ENCODE measurements at places on chromosomes 11 and 22.
A peak's percentile ranks its signal among the peaks of the same experiment; 100 is the strongest.

- no peak for DNase-seq
Observed at GRCh38 chr11:30798547-30799236, 212.5 kb upstream of the MPPED2 start.

DNA sequence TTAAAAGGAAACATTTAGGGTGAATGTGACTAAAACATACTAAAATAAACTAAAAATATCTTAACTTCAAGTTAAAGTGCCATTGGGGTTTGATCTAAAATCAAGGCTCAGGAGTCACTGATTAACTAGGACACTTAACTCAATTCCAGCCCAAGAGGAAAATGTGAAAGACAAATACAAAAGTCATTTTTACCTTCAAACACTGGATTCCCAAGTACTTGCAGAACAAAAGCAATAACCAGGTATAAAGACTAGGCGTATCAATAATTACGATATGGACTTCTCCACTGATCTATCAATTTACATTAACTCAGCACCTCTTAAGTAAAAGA is 15.6 kb downstream of the ALKBH8 start:
- DNase-seq, result no peak

- no peak for DNase-seq
Observed at GRCh38 chr22:38730411-38730871, 24.7 kb downstream of the GTPBP1 start.

- DNase-seq, result no peak
Observed at GRCh38 chr11:40271361-40271760, 1188.1 kb downstream of the LRRC4C start.

DNA sequence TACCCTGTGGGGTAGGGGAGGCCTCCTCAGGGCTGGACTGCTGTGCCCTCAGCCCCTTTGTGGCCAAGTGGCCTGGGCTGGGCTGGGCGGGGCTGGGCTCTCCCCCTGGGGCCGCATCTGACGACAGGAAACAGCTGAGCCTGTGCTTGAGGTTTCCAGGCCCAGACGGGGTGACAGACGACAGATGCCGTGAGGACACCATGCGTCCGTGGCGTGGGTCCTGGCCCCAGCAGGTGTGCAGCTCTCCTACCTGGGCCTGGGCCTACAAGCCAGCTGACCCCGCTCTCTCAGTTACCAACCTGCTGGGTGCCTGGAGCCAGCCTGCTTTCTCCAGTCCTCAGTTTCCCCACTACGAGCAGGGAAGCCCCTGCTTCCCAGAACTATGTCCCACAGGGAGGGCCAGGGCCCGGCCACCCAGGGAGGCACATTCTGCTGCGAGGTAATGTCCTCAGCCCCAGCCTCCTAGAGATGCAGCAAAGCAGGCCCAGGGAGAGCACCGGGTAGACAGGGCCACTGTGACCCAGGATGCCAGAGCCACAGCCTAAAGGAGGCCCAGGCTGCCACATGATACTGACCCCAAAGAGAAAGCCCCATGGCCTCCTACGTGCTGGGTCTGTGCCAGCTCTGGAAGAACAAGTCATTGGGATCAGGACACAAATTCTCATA is 181.3 kb downstream of the IGLL1 start:
- no peak for DNase-seq

GRCh38 chr22:34072585-34072984 is 152.3 kb upstream of the LARGE1 start:
- no peak for DNase-seq

DNA sequence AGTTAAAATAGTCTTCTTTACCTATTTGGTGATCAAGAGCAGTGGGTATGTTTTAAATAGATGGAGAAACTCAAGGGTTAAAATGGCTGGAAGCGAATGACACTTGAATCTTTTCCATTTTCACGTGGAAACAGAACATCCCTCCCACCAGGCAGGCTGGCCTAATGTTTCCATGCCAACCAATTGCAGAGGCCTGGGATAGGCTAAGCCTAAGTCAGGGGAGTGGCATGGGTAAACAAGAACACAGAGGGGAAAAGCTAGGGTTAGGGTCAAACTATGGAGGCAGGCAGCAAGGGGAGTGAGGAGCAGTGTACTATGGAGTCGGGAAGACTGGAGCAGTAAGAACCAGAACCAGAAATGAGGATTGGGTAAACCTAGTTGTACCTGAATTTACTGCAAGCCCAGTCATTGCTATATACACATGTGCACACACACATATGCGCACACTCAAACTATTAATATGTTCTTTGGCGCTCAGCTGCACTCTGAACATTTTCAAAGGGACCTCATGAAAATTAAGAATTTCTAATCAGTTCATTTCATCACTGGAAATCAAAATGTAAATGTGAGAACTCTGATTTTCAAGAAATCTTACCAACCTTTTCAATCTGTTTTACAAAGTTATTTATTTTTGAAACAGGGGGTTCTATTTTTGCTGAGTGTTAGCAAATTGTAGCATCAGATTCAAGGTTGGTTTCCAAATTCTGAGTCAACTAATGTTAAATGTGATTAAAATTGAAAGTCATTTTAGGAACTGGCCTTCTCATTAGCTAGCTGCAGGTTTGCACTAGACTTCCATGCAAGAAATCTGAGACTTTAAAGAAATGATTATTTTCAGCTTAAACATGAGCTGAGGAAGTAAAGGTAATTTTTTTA is 327.0 kb upstream of the CCDC90B start:
- no peak for DNase-seq

DNA sequence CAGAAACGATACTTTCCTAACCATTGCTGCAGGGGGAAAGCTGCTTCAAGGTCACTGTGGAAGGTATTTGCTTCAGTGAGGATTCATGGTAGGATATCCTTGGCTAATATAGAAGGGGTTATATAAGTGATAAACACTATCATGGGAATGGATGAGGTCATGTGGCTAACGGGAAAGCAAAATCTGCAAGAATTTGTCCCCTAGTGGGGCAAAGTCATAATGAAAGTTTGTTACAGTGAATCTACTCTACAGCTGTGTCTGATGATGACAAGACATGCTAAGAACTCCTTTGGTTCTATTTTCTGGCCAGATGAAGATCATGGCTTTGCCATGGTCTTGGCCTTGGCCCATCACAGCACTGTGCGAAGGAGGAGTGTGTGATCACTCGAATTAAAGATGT is 13.8 kb downstream of the MMP20 start:
- no peak for DNase-seq

DNA sequence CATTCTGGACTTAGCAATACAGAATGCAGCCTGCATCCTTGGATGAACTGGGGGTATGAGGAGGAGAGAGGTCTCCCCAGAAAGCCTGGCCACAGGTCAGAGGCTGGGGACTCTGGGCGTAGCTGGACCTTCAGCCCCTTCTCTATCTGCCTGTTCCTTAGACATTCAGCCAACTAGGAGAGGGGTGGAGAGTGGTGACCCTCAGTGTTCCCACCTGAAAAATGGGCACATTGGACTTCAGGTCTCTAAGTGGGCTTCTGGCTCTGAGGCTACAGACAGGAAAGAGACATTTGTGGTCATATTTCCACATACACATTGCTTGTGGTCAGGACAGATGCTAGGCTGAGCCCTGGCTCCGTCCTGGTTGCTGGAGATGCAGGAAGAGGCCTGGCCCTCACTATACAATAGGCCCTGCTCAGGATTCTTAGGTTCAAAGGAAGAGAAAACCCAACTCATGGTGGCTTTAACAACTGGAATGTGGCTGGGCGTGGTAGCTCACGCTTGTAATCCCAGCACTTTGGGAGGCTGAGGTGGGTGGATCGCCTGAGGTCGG is 30.1 kb upstream of the CBX7 start:
- DNase-seq, result no peak

DNA sequence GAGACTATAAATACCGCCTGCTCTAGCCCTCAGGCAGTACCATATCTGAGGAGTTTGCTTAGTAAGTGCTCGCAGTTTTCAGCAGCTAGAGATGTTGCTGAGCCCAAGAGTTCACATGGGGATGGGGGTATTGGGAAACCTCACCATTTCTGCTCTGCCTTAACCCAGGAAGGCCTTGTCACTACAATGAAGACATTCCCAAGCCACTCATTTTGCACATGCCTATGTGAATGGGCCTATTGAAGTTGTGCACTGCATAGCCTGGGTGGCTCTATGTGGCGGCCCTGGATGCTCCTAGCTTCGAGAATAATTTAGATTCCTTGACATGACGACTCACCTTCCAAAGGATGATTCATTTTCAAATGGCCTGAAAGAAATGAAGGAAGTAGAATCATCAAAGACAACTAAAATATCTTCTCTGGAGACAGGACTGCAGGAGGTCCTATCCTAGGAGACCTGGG is 163.4 kb downstream of the ADAMTS15 start:
- DNase-seq, result no peak

- DNase-seq, result no peak
Observed at GRCh38 chr22:17199003-17199731, 20.1 kb downstream of the ADA2 start.

- DNase-seq, result peak; percentile 84
Observed at GRCh38 chr22:23767673-23768548, at the start of gene CHCHD10. Gene CHCHD10, minus strand, starts transcription at chr22:23767972. Its CDS starts 98 bp downstream, at chr22:23767874.

GRCh38 chr11:44842220-44842619 is 108.5 kb downstream of the TP53I11 start:
- DNase-seq, result no peak

DNA sequence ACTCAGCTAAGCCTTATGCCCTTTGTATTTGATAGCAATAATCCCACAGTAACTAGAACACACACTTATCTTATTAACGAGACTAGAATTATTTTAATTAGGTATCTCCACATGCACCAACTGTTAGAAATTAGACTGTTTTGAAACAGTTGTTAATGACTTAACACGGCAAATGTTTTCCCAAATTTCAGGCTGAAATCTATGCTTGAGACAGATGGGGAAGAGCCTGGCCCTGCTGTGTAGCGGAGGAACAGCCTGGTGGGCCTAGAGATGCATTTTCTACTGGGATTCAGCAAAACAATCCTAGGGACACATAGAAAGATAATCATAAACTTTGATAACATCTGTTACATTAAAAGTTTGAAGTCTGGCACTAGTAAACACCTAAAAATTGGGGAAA is 273.4 kb downstream of the TTC28 start:
- DNase-seq, result no peak

- no peak for DNase-seq
Observed at GRCh38 chr11:76069001-76069400, 137.3 kb downstream of the WNT11 start.

- no peak for DNase-seq
Observed at GRCh38 chr11:27287205-27287604, 75.8 kb downstream of the CCDC34 start.

GRCh38 chr11:128549256-128549944 is 38.0 kb downstream of the ETS1 start:
- no peak for DNase-seq

DNA sequence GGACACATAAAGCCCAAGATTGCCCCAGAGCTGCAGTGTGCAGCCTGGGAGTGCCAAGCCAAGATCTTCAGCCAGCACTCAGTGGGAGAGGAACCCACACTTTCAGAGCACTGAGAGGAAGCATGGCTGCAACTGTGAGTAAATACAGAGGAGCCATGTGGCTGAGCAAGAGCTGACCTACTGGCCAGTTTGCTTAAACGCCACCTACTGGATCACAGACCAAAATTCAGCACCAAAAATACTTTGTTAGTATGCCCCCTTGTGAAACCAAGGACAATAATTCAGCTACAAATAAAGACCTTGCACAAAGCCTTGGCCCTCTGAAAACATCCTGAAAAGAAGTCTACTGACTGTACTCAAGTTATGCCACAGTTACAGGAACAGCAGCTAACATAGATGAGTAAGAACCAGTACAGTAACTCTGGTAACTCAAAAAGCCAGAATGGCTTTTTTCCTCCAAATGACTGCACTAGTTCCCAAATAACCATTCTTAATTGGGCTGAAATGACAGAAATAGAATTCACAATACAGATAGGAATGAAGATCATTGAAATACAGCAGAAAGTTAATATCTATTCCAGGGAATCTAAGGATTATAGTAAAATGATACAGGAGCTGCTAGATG is 10.1 kb upstream of the OR4A15 start:
- no peak for DNase-seq

DNA sequence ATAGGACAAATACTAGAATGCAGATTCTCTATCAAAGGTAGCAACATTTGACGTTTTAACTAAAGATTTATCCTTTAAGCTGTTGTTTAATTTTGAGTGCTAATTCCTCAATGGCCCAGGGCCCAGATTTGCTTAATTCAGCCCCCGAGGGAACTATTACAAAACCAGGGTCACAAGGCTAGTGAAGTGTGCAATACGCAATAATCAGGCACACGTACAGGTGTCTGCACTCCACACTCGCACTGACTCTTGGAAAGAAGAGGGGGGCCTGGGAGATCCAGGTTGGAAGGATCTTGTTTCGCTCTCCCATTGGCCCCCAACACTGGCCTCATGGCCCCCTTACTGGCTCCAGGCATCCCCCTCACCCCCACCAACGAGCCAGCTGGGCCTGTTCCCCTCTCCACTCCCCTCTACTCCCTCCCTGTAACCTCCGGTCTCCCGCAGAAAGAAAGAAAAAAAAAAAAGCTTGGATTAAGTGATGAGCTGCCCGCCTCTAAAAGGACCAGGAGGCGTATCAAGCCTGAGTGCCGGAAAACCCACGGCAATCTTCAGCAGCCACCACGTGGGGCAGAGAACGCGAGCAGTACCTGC is 2.2 kb upstream of the KIRREL3 start:
- no peak for DNase-seq

- peak; percentile 44 for DNase-seq
Observed at GRCh38 chr11:134228625-134229024, 4.2 kb downstream of the VPS26B start.

DNA sequence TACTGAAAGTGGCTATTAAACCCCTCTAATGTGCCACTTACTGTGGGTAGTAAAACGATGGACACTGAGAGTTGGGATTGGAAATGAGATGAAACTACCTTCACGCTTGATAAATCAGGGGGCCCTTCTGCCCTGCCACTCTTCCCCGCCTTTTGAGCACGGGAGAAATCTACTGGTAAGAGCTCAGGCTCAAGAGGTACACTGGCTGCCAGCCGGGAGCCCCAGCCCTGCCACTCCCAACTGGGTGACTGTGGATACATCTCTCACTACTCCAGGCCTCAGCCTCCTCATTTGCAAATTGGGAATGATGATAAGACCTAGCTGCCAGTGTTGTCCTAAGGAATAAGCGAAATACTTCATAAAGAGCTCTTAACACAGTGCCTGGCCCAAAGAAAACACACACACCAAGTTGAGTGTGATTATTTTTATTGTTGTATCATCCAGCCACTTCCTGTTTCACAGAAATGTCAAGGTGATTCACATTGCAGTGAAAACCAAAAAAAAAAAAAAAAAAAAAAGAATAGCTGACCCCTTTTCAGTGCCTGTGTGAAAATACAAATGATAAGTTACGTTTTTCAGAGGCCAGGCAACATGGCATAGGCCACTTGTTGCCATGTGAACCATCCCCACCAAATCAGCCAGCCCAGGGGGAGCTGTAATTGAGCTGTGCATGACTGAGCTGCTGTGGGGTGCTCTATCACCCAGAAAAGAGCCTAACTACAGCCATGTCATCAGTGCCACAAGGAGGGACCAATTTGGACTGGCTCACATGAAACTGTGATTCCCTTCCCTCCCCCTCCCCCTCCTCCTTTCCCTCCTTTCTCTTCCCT is 4.4 kb upstream of the ZNRD2 start:
- peak; percentile 42 for DNase-seq

- no peak for DNase-seq
Observed at GRCh38 chr11:35127619-35128018, 11.4 kb upstream of the CD44 start.

- no peak for DNase-seq
Observed at GRCh38 chr11:78825591-78826020, 250.9 kb upstream of the NARS2 start.

Data from activated T-cell treated with anti-CD3 and anti-CD28 coated beads, Interleukin-2, amount 50 U/mL, for 72 hours (primary cell).